ENCODE measurements at places on chromosomes 7 and 10. TPM values are rescaled to one million over a fixed set of nuclear protein-coding genes. Genes with fewer than 3 reads are reported as not detected.

Gene LGI1
- 0.75 TPM for total RNA-seq

Gene ATP6V0E2
- total RNA-seq, result 99.4 TPM

GRCh38 chr7:81264116-81264515, 345.3 kb upstream of the SEMA3C start:
- DNase-seq, result no peak

DNA sequence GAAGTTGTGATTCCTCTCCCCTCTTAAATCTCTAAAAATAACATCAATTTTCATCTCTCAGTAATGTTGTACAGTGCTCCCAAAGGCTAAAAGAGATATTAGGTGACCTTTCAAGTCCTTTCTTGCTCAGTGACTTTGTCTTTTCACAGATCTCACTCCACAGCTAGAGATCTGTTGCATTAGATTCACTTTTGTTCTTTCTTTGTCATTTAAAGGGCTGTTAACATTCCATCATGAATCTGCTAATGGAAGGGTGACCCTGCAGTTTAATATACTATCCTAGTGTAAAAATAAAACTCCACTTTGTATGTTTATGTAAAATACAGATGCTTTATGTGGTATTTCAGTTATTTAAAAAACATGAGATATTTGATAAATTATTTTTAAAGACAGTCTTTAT, 30.5 kb downstream of the GNAI1 start:
- DNase-seq, result no peak

GRCh38 chr10:68172324-68172723, 59.6 kb downstream of the ATOH7 start:
- DNase-seq, result no peak

DNA sequence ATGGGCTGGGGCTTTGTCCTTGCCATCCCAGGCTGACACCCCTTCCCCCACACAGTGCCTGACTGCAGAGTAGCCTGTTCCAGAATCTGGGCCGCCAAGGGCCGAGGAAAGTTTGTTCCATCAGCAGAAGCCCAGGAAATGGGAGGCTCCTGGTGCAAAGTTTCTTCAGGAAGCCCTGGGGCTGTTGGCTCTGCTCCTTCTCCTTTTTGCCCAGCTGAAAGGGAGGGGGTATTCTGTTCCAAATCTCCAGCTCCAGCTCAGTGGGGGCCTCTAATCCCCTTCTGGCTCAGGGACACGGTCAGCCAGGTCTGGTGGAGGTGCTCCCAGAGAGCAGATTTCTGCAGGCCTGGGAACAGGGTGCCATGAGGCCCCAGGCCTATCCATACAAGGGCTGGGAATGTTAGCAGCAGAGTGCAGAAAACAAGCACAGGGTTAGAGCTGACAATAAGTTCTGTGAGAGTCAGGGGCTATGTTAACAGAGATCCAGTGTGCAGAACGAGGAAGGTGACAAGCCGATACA, 399.5 kb downstream of the RPS24 start:
- no peak for DNase-seq

- DNase-seq, result no peak
These were observed 39.1 kb downstream of the SUFU start for GRCh38 chr10:102542800-102543418.

- DNase-seq, result no peak
These were observed 83.5 kb downstream of the KLF6 start for GRCh38 chr10:3701491-3701890.

- no peak for DNase-seq
These were observed 18.1 kb upstream of the DNA2 start for GRCh38 chr10:68489919-68490318.

DNA sequence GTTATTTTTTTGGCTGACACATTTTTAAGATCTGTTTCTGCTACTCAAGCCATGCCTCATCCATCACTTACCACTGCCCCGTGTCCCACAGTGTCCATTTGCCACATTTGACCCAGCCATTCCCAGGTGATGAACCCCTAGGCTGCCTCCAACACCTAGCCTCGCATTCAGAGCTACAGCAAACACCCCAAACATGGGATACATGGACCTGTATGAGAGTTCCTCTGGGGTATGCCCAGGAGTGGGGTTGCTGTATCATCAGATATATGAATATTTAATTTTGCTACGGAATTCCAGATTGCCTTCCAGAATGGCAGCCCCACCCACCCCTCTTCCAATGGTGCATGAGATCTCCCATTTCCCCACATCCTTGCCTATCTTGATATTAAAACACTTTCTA, 190.1 kb upstream of the RNF32 start:
- no peak for DNase-seq

- DNase-seq, result no peak
These were observed 798.7 kb downstream of the IPMK start for GRCh38 chr10:57468894-57469432.

DNA sequence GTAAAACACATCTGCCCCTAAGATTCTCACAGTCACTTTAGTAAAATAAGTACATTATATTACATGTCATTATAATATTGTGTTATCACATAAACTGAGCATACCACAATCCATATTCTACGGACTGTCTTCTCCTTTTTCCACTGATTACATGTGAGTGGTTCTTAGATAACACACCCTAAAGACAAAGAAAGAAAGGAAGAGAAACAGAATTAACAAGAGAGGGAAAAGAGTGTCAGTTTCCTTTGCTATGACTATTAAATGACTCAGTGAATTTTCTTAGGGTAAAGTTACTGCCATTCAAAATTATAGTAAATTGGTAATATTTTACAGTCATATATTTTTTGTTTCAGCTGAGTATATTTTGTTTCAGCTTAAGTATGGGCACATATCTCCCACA, 268.3 kb downstream of the TWIST1 start:
- DNase-seq, result no peak

- no peak for DNase-seq
These were observed 218.4 kb downstream of the GATA3 start for GRCh38 chr10:8272794-8273425.

DNA sequence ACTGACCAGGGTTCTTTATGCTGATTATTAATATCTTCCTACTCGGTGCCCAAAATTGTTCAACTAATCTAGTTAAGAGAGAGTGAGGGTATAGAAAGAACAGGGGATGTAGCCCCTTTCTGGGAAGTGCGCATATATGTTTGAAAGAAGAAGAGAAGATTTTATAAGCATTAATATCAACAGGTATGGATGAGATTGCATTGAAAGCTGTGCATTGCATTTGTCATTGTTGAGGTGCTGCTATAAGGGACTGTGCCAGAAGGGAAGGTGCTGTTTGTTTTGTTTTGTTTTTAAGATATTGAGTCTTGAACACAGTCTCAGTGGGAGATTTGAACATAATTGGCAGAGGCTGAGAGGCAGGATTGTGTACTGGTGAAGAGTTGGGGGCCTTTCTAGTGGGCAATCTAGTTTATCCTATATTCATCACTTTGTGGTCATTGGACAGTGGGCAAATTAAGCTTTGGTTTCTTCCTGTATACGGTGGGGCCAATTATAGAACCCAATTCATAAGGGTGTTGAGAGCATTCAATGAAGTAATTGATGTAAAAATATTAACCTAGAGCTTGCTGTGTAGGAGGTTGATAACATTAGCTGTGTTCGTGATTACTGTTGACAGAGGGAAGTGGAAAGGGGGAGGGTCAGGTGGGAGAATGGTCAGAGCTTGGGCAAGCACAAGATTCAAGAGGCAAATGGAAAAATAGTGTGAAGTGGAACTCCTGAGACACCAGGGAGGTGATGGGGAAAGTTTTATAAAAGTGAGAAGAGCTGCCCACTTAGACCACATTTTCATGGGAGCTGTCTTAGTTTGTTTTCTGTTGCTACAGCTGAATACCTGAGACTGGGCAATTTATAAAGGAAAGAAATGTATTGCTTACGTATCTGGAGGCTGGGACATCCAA, 19.9 kb upstream of the PCGF5 start:
- no peak for DNase-seq

Measured in left lobe of liver (tissue), 2 donors.